ENCODE measurements at places on chromosomes 5 and 9.

GRCh38 chr9:37410969-37411785 lies 11.3 kb upstream of the GRHPR start:
- no peak for DNase-seq

DNA sequence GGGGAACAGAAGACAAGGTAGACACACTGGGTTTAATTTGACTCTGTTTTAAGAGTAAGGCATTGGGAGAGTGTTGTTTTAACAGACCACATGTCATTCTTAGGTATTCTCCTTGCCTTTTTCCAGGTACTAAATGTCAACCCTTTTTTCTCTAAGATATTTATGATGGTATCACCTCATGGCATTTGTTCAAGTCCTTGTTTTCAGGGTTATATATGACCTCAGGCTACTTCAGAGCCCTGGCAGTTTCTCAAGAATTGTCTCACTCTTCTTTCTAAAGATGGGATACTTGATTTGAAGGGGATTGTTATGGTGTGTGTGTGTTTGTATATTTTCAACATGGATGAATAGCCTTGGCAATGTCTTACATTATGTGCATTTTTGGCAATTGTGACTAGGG lies 131.1 kb upstream of the ACTBL2 start:
- no peak for DNase-seq

- DNase-seq = no peak
Observed at GRCh38 chr9:1434052-1434767, 384.1 kb downstream of the DMRT2 start.

GRCh38 chr9:113641100-113641885 lies 177.8 kb downstream of the RGS3 start:
- DNase-seq = no peak

GRCh38 chr5:68757626-68758212 lies 336.1 kb upstream of the SLC30A5 start:
- DNase-seq = no peak

DNA sequence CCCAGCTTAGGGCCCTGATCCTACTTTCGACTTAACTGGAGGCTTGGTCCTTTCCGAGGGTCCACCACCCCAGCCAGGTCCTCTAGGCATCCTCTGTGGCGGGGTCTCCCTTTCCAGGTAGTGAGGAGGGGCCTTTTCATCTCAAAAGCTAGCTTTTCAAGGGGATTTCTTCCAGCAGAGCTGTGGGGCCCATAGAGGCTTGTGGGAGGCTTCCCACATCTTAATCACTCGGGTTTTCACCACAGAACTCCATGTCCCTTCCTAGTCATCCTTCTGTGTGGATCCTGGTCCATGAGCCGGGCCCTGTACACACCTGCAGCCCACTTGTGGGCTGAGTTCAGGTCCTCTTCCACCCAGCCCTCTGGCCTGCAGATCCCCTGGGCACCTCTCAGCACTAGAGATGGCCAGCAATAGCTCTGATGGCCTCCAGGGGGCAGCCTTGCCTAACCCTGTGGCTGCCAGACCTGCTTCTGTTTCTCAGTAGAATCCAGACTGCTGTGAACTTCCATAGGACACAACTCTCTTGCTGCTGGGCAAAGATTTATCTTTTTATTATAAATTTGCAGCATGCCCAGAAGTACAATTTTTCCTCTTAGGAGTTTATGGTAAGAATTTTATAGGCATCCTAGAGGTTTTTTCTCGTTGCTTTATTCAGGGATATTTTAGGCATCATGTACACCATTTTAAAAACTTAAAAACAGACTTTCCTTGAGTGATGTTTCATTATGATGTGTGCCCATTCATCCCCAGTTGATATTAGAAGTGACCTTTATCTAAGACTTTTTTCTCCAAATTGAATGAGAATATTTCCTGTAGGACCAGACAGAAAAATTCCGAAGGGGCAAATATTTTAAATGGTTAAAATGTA lies 208.9 kb downstream of the TRIO start:
- peak; percentile 66 for DNase-seq

DNA sequence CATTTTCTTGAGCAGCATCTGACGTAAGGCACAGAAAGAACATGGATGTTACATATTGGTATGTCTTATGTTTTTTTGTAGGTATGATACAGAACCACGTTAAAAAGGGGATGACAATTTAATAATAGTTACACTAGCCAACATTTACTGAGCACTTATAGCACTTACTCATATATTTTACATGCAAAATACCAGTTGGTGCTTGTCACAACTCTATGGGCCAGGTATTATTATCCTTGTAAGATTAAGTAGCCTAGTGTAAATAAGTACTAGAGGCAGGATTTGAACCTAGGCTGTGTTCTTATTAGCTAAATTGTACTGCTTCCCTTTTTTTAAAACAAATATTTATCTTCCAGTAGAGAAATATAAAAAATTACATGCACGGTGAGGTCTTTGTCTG lies 83.5 kb downstream of the RANBP17 start:
- no peak for DNase-seq

- DNase-seq = no peak
Observed at GRCh38 chr5:127673117-127673800, 24.4 kb downstream of the CTXN3 start.
